Pancreas (tissue), 10 donors: ENCODE measurements at places on chromosomes 2 and 18.
A peak's percentile ranks its signal among the peaks of the same experiment; 100 is the strongest.

DNA sequence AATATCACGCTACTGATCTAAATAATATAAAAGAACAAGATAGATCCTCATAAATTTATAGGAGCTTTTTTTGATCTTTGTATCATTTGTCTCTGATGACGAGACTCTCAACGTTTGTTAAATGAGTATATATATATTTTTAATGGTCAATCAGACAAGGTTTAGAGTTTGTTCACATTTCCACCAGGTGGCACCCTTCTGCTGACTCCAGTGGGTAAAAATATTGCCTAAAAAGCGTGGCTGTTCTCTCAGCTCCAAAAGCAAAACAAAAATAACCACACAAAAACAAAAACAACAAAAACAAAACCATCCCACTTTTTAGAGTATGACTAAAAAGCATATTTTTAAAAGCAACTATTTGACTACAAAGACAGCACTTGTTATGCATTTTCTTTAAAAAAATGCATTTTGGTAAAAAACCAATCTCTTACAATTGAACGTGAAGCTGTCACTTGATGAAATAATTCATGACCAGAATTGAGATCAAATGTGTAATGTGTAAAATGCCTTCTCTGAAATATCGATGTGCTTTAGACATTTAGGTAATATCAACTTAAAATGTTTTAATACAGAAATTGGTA, 723.2 kb downstream of the DPP10 start:
- peak; percentile 25 for DNase-seq

GRCh38 chr18:31648966-31649429, 35.4 kb downstream of the B4GALT6 start:
- no peak for DNase-seq

DNA sequence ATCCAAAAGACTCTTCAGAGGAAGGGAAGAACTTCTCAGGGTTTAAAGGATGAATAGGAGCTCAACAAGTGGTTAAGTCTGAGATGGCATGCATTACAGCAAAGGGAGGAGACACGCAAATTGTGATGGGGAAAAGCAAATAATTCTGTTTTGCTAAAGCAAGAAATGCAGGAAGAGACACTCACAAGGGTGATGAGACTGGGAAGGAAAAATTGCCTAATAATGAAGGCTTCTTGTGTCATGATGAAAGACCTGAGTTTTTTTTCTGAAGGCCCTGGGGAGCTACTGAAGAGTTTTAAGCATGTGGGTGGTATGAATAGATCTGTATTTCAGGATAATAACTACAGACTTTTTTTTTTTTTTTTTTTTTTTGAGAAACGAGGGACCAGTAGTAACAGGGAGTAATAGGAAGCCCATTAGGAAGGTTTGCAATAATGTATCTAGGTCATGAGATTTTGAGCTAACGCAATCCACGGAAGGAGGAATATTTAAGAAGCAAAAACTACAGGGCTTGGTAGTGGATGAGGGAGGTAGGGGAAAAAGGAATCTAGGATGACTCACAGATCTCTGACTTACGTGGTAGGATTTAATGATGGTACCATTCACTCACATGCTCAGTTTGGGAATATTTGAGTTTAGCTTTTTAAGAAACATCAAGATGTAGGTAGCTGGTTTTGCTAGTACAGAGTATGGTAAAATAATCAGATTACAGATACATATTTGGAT, 16.0 kb upstream of the SERPINB3 start:
- DNase-seq, result no peak

DNA sequence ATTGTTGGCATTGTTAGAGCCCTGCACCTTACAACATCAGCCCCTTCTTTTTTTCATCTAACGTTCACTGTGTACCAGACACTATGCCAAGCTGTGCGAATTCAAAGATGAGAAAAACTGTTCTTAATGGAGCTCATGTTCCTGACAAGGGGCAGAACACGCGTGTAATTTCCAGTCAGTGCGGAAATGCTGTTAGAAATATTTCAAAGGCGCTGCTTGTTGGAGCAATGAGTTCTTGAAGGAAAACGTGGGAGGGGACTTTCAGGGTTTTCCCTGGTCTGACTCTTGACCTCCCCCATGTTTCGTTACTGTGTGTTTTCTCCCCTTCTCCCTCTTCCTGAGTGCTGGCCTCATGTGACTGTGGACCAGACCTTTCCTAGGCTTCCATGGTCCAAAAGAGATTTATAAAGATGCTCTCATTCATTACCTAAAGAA, 1.5 kb downstream of the MTHFD2 start:
- DNase-seq, result no peak

DNA sequence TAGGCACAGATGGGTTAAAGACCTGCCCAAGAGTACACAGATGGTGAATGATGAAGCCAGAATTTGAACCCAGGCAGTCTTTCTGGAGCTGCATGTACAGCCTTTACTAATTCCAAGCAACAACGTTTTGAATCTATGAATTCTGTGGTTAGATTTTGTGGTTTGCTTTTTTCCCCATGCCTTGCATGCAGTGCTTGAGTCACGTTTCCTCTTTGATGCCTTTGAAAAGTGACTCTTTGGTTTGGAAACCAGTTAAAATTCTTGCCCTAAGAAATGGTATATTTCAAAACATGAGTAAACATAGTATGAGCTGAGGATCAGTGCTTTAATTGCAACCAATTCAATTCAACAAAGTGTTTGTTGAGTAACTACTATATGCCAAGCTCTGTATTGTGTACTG, 48.2 kb upstream of the PPM1B start:
- no peak for DNase-seq

- no peak for DNase-seq
Observed at GRCh38 chr2:38500283-38500634, 102.5 kb downstream of the HNRNPLL start.

DNA sequence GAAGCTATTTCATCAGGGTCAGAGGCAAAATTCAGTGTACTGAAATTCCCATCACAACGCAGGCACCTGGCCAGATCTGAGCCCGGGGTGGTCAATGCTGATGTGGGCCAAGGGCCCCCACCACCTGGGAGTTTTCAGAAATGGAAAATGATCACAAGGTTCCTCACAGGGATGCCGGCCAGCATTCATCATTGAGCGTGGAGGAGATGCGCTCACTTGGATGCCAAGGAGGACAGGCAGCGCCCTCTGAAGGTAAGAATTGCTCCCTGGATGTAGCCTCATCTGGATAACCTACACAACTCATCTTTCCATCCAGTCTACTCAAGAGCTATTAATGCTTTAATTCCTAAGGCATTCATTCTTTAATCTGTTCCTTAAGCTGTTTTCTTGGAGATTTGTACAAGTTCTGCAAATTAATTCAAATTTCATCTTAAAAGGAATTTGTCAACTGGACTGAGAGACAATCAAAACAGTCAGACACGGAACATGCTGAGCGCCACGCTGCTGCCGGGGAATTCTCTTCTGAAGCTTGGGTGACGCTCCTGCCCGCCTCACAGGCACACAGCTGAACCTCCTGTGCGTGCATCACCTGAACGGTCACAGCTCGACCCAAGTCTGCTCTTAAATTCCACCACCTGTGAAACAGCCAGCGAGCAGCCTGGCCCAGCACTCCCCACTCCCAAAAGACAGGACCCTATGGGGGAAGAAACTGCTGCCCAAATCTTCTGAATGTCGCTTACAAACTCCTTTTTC, 206.7 kb downstream of the HDAC4 start:
- DNase-seq, result no peak

DNA sequence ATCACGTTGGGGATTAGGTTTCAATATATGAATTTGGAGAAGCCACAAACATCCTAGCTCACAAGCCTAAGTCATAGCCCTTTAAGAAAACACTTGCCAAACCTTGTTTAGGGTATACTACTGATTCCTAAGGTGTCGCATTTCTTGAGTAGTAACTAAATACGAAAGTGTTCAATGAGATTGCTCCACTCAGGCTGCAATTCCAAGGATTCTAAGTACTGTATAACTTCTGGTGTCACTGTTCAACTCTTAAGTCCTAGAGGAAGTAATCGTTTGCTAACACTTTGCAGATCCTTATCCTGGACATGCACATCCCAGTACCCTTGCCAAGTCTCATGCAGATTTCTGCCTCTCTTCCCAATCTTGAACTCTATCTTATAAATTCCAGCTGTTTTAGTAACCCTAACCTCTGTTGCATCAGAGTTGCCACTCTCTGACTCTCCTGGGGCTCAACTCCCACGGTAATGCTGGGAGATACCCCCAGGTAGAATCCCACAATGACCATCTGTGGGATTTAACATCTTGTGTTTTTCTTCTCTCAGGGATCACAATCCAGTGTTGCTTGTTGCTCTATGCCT, 122.4 kb downstream of the HIBCH start:
- DNase-seq, result no peak

DNA sequence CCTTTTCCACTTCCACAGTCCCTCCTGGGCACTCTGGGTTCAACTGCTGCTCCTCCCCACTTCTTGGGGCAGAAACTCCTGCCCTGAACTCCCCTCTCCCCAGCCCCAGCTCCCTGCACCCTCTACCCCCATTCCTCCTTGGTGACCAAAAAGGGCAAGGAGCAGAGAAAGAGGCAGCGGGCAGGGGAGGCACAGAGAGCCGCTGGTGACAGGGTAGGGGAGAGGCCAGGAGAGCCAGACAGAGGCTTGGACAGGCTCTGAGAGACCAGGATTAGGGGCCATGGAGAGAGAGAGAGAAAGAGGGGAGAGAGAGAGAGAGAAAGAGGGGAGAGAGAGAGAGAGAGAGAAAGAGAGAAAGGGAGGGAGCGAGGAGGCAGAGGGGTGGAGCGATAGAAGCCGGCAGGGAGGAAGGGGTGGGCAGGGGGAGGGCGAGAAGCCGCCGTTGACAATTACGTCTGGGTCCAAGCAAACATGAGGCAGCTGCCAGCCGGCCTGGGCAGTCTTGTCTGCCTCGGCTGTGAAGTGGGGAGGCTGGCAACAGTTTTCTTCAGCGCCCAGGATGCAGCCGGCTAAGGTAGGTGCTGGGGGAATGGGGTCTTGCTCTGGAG, at the start of gene KCNIP3:
TSS of gene KCNIP3 (plus strand) at position 468 of the 608 bp plus-strand sequence. CDS start at position 560, 92 bp downstream.
- DNase-seq, result peak; percentile 75

- DNase-seq, result no peak
Observed at GRCh38 chr2:203913947-203914346, 22.6 kb upstream of the ICOS start.

GRCh38 chr2:3035385-3036050, 342.1 kb downstream of the EIPR1 start:
- DNase-seq, result no peak

DNA sequence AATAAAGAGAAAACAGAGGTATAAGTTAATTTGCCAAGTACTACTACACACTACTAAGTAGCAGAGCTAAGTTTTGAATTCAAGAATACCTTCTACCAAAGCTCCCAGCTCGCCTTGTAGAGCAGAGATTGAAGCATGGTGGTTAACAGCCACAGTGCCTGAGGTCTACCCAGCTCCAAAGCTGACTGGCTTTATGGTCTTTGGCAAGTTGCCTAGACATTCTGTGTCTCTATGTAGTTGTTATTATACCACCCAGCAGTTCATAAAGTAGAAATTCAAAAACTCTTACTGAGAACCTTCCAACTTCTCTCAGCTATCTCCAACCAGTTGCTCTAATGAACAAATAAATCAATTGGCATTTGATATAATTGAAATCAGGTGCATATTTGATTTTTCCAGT, 87.8 kb downstream of the PDE11A start:
- DNase-seq, result no peak

GRCh38 chr18:40355726-40356125, 1599.3 kb upstream of the PIK3C3 start:
- no peak for DNase-seq

GRCh38 chr2:191359133-191359532, 113.9 kb downstream of the MYO1B start:
- no peak for DNase-seq

DNA sequence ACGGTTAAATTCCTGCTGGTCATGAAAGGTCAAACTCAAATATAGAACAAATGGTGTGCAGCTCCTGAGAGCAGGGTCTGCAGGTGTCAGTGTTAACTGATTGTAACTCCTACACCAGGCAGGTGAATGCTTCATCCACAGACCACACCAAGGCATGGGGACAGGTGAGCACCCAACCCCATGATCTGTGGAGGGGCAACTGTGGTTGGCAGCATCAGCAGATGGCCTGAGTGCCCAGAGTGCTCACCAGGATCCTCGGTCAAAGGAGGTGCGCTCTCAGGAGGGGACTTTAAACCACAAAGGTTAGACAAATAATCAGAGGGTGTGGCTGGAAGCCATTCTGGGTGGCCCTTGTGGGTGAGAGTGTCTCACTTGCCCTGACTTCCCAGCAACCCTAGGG, 44.5 kb downstream of the PTGR3 start:
- DNase-seq, result no peak

GRCh38 chr2:150532879-150533278, 45.4 kb upstream of the RND3 start:
- no peak for DNase-seq

GRCh38 chr2:68915393-68915792, 37.3 kb downstream of the GKN2 start:
- no peak for DNase-seq

DNA sequence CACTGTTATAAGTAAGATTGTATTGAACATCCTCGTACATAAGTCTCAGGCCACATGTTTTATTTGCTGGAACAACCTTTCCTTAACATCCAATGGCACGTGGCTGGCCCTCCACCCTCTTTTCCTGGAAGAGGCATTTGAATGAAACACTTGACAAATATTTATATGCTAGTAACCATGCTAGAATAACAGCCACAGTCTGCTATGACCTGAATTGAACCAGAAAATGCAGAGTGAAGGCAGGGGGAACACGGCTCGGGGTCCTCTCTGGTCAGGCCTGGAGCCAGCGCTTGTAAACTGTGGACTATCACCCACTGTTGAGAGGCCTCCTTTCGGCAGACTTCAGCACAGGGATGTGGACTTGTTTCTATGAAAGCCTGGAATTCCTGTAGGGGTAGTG, 198.2 kb upstream of the COPS8 start:
- DNase-seq, result no peak

- DNase-seq, result no peak
Observed at GRCh38 chr2:227280895-227281294, 44.2 kb upstream of the MFF start.

GRCh38 chr2:97781981-97782380, 68.6 kb downstream of the ZAP70 start:
- DNase-seq, result no peak

- no peak for DNase-seq
Observed at GRCh38 chr2:101396316-101396717, 9.0 kb upstream of the CREG2 start.

DNA sequence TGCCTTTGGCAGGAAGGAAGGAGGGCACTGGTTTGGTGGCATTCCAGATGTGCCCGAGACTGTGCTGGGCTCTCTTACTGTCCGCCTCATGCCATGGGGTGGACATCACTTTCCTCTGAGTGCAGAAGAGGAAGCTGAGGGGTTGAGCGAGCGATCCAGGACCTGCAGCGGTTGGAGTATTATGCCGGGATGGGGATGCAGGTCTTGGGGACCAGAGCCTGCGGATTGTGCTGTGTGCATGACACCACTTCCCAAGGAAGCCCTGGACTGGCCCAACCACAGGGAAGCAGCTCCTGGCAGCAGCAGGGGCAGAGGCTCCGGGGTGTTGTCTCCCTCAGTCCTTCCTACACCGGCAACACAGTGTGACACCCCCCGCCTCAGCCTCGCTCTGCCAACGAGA, 44.5 kb downstream of the ATP6V1C2 start:
- no peak for DNase-seq

GRCh38 chr18:67310826-67311225, 205.7 kb downstream of the DSEL start:
- no peak for DNase-seq

GRCh38 chr2:2112416-2113105, 218.5 kb downstream of the MYT1L start:
- DNase-seq, result no peak

- DNase-seq, result no peak
Observed at GRCh38 chr2:155815275-155815674, 517.2 kb downstream of the NR4A2 start.
